Activated CD4-positive, CD25-positive, alpha-beta regulatory T cell treated with anti-CD3 and anti-CD28 coated beads, Interleukin-2, amount 50 U/mL, for 24 hours (primary cell): ENCODE measurements at places on chromosomes 2 and 18.

- no peak for ATAC-seq
These were observed 1950.8 kb upstream of the PIK3C3 start for GRCh38 chr18:40004246-40004645.

DNA sequence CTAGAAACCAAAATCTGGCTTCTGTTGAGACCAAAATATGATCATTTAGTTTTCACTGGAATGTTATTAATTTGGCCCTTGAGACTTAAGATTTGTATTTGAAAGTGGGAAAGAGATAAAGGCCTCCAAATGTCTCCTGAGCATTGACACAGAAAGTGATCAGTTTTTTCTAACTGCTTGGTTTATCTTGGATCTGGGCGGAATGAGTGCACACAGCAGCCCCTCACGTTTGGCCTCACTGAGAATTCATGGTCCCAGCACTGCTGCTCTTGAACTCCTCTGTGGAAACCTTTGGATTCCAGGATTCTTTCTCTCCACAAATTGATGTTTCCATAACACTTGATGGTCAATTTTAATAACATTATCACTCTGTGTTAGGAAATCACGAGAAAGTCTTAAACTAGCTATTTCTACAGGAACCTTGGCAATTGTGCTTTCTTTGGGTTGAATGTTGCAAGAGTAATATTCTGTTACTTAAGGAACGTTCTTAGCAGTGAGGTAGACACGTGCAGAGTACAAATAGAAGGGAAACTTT is 180.3 kb upstream of the BCL2L11 start:
- ATAC-seq: no peak

- ATAC-seq: no peak
These were observed 675.9 kb downstream of the DPP10 start for GRCh38 chr2:115118306-115118705.

DNA sequence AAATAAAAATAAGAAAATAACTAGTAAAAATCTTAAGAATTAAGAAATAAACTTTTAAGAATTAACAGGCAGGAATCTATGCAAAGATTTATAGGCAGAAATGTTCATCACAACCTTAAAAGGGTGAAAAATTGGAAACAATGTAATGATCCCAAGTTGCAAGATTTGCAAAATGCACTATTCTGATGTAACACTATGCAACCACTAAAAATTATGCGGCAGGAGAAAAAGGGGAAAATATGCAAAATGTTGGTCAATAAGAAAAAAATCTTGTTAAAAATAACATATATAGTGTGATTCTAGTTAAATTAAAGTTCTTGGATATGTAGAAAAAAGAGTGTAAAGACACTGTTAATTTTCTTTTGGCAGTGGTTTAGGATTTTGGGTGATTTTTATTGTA is 132.8 kb downstream of the UPP2 start:
- no peak for ATAC-seq

DNA sequence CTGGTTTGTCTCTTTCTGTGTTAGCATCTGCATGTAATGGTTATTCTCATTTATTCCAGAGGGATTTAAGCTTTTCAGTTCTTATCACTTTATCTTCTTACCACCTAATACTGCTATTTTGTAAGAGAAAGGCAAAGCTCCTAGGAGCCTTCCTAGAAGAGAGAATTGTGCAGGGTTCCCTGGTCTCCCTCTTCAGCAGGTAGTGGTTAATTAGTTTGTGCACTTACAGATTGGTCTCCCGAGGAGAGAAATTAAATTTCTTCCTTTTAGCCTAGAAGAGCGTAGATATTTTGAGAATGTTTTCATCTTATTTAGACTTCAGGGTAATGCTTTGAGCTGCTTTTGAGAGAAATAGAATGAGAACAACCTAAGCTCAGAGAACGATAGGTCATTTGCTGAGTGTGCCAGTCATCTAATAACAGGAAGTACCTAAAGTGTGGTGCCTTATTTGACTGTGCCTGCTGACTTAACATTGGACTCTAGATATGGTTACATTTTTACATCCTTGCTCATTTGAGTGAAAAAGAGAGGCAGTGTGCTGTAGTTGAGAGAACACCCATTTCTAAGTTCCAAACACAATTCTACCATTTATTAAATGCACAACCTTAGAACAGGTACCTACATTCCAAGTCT is 651.4 kb downstream of the STK39 start:
- ATAC-seq: no peak

DNA sequence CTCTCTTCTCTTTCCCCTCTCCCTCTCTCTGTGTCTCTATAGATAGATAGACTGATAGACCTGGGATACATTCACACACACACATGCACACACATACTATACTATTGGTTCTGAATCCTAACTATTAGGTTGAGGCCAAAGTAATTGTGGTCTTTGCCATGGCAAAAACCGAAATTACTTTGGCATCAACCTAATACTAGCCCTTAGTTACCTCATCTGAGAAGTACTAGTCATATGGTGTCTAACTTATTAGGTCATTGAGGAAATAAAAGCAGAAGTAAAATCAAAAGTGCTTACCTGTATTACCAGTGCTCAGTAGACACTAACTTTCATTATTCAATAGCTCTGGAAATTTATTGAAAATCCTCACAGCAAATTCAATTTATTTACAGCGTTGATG is 451.5 kb downstream of the EPHA4 start:
- peak; percentile 36 for ATAC-seq

- ATAC-seq: no peak
These were observed 39.3 kb upstream of the EFEMP1 start for GRCh38 chr2:55962915-55963314.

GRCh38 chr2:158312981-158313380 is 143.6 kb downstream of the CCDC148 start:
- no peak for ATAC-seq
